Fibroblast of the conjunctiva (primary cell): ENCODE measurements at places on chromosomes 11 and 22.
A peak's percentile ranks its signal among the peaks of the same experiment; 100 is the strongest.

GRCh38 chr11:70433966-70434812, 35.9 kb downstream of the CTTN start:
- DNase-seq: no peak

GRCh38 chr11:43649501-43649900, 31.0 kb upstream of the HSD17B12 start:
- no peak for DNase-seq

- peak; percentile 86 for DNase-seq
Measured at GRCh38 chr11:3160252-3161031, 4.7 kb downstream of the OSBPL5 start.

- DNase-seq: no peak
Measured at GRCh38 chr11:96013461-96014213, 89.7 kb upstream of the MTMR2 start.

DNA sequence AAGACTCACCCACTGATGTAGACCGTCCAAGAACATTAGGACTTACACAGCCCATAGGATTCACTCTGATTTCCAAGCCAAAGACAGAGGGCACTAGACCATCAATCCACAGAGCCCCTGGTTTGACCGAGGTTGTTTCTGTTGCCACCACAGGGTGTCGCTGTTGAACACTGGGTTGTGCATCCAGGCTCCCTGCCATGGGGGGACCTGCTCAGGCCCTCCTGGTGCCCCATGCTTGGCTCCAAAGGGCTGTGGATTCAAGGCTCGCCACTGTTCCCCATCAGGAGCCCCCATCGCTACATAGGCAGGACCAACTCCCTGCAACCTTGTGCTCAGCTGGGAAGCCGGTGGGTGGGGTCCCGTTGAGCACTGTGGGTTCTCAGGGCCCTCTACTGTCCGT, 128.0 kb upstream of the ANO1 start:
- DNase-seq: no peak

- no peak for DNase-seq
Measured at GRCh38 chr11:72238492-72239312, 5.3 kb downstream of the PHOX2A start.

DNA sequence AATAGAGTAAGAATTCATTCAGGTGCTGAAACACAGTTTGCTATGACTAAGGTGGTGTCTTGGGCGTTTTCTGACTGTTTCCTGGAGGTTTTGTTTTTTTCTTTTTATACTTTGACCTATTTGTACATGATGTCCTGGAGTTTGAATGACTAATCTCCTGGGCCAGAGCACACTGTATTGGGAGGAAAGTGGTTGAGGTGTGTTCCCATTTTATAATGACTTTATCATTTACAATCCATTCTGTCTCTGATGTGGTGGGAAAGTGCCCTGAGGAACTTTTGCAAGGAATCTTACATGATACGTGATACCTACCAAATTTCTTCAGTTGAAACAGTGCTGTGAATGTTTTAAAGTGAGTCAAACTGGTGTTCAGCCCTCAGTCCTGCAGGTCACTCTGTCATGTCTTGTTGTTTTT, 80.8 kb downstream of the TNRC6B start:
- no peak for DNase-seq

DNA sequence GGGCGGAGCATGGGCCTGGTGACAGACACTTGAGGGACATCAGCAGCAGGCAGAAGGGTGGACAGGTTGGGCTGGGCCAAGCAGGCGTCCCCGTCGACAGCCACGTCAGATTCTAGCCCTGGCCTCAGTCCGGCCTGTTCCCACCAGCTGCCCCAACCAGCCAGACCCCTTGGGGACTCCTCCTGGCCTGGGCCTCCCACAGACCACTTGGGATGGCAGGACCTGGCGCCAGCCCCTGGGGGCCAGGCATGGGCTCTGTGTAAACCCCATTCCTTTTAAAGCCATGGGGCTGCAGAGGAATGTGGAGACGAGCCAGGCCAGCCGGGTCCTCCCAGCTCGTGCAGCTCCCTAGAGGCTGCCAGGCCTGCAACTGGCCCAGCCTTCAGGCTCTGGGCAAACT, 4.7 kb upstream of the SUSD2 start:
- DNase-seq: no peak

DNA sequence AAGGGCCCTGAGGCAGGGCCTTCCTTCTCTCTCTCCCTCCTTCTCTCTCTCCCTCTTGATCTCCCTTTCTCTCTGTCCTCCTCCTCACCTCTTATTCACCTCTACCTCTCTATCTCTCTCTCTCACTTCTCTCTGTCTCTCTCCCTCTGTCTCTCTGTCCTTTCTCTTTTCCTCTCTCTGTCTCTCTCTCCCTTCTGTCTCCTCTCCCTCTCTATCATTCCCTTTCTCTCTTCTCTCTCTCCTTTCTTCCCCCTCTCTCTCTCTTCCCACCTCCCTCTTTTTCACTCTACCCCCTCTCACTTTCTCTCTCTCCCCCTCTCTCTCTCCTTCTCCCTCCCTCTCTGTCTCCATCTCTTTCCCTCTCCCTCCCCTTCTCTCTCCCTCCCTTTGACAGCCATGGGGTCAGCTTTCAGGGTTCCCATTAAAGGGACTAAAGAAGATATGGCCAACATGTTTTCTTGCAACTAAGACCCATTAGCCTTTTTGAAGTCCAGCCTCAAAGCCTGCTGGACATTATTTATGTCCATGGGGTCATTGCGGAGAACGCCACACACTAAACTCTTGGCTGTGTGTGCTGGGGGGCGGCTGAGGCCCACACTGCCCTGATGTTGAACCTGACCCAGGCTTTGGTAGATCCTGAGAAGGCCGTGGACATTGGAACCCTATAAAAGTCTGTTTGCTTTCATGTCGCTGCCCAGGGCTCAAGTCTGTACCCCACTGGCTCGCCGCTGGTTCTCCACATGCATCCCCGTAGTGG, 15.0 kb downstream of the ANO1 start:
- no peak for DNase-seq

- no peak for DNase-seq
Measured at GRCh38 chr22:36948273-36949225, 35.1 kb downstream of the CSF2RB start.

DNA sequence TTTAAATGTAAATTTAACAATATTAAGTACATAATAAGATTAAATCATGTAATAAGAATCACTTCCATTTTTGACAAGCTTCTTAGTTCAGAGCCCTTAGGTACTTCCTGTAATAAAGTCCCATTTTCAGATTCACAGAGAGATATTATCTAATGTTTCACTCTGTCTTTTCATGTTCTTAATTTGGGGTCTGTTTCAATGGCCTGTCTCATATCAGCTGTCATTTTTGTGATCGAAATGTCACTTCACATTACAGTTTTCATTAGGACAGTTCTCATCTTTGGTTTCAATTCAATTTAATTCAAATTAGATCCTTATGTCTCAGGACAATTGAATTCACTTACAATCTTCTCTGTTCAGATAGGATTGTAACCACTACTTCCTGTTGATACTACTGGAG, 22.6 kb upstream of the OLFML1 start:
- no peak for DNase-seq

GRCh38 chr11:68128682-68129327, 7.6 kb upstream of the CHKA start:
- peak; percentile 27 for DNase-seq

DNA sequence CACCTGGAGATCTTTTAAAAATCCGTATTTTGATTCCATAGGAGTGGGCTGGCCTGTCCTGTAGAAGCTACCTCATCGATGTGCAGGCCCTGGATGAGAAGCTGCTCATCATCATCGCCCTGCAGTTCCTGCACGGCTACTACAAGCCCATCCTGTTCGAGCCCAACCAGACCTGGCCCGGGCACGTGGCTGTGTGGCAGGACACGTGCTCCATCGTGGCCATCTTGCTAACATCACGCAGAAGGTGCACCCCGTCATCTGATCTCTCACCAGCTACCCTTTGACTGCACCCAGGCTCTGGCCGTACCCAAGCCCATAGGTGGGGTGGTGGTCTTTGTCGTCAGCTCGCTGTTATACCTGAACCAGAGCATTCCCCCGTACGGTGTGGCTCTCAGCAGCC, 14.2 kb upstream of the SLC5A4 start:
- no peak for DNase-seq
